ENCODE measurements at places on chromosomes 6 and 20.

DNA sequence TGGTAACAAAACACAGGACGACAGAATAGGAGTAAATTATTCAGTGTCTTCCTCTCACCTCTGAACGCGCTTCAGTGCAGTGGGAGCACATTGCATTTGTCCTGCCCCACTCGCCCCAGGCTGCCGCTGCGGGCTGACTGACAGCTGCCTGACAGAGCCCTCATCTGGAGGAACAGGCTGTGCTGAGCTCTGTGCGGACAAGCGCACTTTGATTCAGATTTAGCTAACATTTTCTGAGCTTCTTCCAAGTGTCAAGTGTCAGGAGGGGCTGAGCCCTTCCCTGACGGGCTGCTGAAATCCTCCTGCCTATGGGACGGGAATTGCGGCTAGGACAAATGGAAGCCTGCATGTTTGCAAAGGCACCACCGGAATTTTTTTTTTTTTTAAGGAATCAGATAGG, 383.0 kb upstream of the CDH4 start:
- DNase-seq: no peak

- no peak for DNase-seq
Measured at GRCh38 chr6:3522561-3523260, 65.9 kb upstream of the SLC22A23 start.

DNA sequence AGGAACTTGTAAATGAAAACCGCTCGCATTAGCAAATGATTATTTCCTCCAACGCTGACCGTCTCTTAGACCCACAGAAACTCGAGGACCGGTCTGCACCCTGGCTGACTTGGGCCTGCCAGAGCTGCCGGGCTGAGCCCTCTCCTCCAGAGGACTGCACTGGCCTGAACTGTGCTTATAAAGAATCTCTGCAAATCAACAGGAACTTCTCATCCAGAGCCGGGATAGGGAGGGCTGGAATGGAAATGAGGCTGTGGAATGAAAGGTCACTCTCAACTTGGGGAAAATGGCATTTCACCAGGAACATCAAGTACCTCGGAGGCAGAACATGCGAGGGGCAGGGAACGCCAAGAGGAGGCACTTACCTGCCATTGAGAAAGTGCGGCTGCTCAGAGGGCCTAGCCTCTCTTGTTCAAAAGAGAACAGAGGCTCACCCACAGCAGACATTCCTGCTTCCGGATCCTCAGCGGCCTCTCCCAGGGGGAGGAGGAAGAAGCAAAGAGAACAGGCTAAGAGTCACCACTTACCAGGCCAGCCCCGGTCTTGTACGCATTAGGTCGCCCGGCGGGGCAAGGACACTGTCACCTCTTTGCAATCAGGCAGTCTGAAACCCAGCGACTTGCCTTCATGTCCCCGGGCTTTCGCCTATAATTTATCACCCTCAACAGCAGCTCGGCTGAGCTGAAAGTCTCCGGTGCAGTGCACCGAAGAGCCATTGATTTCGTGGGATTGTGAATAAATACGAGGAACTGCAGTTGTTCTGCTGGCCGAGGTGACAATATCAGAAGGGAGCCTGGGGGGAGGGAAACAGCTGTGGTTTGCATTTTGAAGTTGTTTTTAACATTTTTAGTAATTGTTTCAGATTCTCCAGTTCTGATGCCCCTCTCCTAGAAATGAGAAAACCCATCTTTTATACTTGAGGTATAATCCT, 37.6 kb downstream of the ZMYND8 start:
- no peak for DNase-seq

- no peak for DNase-seq
Measured at GRCh38 chr20:34237942-34238341, 3.3 kb upstream of the ASIP start.

GRCh38 chr6:63527658-63528514, 44.4 kb upstream of the LOC128125822 start:
- DNase-seq: no peak

DNA sequence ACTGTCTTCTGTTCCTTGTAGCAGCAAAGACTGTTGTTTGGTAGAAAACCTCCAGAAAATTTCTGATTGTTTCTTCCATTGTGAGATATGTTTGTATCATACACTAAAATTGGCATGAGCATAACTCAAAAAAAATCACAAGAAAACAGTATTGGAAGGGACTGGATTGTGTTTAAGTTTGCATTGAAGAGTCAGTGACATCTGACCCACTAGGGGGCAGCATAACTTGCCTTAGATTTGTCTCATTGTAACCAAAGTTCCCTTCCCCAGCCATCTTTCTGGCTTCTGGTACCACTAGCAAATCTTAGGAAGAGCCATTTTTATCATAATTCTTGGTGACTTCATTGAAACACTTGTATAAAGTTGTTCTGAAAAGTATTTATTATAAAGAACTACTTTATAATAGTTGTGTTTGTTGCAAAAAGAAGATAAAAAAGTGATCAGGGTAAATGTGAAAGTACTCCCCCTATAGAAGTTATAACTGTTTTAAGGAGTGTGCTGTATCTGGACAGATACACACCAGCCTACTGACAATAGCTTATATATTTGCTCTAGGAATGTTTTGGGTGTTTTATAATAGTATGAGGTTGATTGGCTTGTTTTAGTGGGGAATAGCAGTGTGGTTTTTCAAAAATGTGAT, 7.7 kb downstream of the CSTF1 start:
- DNase-seq: peak; percentile 15

DNA sequence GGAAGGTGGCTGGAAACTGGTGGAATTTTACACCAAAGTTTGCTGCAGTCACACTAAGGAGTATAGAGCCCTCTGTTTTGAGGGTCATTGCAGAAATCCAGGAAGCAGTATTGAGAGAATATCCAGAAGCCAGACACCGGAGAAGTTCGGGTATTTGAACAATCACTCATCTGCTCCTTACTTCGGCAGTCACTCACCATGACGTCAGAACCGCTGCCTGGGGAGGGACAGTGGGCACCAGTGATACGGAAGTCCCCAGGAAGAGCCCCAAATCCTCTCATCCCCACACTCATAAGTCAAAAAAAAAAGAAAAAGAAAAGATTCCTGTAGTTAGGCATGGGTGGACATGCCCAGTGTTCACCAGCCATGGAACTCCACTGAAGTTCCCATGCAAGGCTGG, 4.0 kb downstream of the LY6G5C start:
- no peak for DNase-seq

- no peak for DNase-seq
Measured at GRCh38 chr20:46220455-46221207, 87.7 kb downstream of the CDH22 start.

GRCh38 chr6:33705955-33706725, 5.4 kb downstream of the UQCC2 start:
- DNase-seq: no peak

- DNase-seq: no peak
Measured at GRCh38 chr20:18005170-18005989, 36.6 kb downstream of the MGME1 start.

GRCh38 chr20:4299216-4299615, 283.9 kb upstream of the RNF24 start:
- no peak for DNase-seq

- DNase-seq: peak; percentile 66
Measured at GRCh38 chr6:16684896-16685554, 76.2 kb downstream of the ATXN1 start.

DNA sequence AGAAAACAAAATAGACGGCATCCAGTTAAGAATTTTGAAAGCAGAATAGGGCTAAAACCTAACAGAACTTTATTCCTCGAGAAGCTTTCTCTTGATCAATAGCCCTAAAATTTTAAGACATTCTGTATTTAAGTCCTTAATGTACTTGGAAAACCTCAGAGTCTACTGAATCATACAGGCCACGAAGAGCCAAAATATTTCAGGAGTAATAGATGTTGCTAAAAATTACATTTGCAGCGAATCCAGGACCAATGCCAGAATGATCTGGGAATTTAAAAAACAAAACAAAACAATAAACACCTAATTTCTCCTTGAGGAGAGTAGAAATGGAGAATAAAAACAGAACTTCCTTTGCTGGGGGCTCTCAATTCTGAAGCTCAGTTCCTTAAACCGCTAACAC, 23.3 kb downstream of the ATXN1 start:
- DNase-seq: no peak

DNA sequence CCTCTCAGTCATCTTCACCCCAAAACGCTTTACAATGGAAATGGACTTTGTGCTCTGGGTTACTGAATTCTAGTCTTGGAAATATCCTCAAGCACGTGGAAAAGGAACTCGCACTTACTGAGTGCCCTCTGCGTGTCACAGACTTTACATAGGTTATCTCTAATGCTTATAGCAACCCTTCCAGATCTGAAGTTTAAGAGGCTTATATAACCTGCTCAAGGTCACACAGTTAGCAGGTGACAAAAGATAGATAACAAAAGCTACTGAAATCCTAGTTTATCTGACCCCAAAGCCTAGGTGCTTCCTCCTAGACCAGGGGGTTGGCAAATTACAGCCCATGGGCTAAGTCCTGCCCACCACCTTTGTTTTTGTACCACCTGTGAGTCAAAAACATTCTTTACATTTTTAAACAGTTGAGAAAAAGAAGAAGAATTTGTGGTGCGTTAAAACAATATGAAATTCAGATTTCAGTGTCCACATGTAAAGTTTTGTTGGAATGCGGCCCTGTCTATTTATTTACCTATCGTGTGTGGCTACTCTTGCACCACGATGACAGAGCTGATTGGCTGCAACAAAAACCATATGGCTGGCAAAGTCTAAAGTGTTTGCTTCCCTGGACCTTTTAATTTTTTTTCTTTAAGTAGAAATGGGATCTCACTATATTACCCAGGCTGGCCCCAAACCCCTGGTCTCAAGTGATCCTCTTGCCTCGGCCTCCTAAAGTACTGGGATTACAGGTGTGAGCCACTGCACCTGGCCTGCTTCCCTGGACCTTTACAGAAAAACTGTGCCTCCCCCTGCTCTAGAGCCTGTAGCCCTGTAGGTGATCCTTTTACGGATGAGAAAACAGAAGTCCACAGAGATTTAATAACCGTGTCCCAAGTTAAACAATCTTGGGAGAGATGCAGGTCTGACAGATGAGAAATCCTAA, 110.2 kb upstream of the RREB1 start:
- DNase-seq: no peak

GRCh38 chr6:139330826-139331500, 39.2 kb upstream of the TXLNB start:
- no peak for DNase-seq

DNA sequence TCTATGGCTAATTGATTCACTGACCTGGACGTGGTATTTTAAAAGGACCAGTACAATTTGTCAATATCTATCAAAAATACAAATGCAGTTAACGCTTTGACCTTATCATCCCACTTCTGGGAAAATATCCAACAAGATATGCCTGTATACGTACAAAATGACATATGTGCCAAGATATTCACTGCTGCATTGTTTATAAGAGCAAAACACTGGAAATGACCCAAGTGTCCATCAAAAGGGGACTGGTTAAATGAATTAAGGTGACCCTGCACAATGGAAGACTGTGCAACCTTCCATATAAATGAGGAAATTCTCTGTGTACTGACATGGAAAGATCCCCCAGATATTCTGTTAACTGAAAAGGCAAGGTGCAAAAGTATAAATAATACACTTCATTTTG, 13.9 kb downstream of the TRAM2 start:
- no peak for DNase-seq

- no peak for DNase-seq
Measured at GRCh38 chr6:6600875-6601274, 12.4 kb downstream of the LY86 start.

GRCh38 chr6:43723737-43724295, 36.2 kb upstream of the MRPS18A start:
- peak; percentile 35 for DNase-seq

- DNase-seq: no peak
Measured at GRCh38 chr6:155313602-155314091, 637 bp downstream of the TFB1M start.

DNA sequence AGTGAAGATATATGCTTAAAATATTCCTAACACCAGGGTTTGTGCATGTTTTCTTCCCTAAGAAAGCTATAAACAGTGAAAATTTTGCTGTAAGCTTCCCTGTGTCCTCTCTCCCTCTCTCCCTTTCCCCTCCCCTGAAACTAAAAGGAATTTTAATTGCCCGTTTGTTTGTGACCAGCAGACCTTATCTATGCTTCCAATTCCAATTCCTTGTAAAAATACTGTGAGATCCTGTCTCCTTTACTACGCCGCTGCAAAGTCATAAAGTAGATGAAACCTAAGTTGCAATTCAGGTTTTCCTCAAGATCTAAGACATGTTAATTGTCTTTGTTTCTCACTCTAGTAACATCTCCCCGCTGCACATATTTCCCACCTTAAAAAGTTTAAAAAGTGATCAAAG, 82.3 kb downstream of the DNAH8 start:
- no peak for DNase-seq

DNA sequence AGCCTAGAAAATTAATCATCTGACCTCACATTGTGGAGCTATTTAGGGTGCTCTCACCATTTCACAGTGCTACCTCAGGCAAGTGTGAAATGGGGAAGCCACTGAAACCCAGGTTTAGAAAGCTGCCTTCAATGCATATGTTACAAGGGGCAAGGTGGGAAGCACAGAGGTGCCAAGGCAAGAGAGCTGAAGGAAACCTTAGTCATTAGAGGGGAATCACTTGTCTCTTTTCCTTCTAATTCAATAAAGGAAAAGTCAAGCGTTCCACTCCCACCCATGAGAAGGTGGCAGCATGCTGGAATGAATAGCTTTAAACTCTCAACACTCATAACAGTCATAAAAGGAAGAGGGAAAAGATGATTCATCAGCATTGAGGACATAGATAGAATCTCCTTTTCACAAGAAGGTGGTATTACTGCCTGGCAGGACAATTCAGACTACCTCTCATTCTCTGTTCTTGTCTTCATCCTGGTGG, 251.9 kb upstream of the IRAK1BP1 start:
- no peak for DNase-seq

GRCh38 chr6:84065693-84066290, 32.2 kb downstream of the MRAP2 start:
- no peak for DNase-seq

GRCh38 chr6:113936093-113936934, 34.6 kb downstream of the HDAC2 start:
- no peak for DNase-seq

DNA sequence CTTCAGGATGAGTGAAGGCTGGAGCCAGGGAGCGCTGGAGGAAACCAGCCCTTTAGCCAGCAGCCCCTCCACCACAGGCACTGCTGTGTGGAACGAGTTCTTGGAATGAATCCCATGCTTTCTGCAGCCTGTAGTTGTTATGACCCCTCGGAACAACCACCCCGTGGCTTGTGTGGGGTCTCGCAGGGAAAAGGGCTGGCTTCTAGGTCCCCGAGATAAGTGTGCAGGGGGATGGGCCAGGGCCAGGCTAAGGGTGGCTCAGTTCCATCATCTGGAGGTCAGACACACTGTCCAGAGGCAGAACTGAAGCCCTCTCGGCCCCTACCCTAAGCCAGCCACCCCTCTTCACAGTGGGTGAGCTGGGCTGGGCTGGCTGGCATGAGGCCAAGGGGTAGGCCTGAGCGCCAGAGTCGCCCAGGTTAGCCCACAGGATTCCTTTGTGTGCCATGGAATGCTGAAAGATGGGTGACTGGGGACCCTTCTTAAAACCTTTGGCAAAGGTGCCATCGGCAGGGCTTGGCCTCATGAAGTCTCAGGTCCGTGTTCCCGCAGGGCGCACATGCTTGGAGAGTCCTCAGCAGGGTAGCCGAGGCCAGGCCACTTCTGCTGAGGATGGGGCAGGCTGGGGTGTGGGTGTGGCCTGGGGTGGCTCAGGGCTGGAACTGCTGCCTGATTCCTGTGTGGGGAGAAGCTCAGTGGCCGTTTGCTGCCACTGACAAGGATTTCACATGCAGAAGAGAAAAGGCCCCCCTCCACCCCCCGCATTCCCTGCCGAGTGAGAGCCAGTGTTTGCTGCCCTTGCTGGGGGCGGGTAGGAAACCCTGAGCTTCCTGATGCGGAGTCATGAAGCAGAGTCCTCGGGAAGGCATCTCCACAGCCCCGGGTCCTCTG, 24.6 kb downstream of the SPATA2 start:
- no peak for DNase-seq

- DNase-seq: no peak
Measured at GRCh38 chr6:82380566-82381185, 17.1 kb downstream of the TPBG start.
